Esophagus mucosa (tissue), 1 donor: ENCODE measurements at places on chromosomes 5 and 9. TPM values are rescaled to one million over a fixed set of nuclear protein-coding genes. Genes with fewer than 3 reads are reported as not detected.

The ZNG1A gene
- total RNA-seq = 24.2 TPM

DNA sequence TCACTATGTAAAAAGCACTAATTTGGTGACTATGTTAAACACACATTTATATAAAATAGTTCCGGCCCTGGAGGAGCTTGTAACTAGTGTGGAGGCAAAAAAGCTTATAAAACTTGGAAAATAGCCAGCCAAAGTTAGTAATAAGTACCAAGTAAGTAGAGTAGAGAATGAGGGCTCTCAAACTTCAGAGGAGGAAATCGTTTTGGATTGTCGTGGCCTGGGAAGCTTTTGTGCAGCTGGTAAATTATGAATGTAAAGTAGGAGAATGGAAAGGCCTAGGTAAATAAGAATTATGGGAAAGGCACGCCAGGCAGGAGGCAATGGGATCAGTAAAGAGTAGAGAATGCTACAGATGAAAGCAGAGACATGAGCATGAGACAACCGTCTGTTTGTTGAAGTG lies 832.7 kb upstream of the ZNF608 start:
- ATAC-seq = no peak

- no peak for ATAC-seq
Measured at GRCh38 chr5:158419186-158419585, 560.2 kb upstream of the CLINT1 start.

DNA sequence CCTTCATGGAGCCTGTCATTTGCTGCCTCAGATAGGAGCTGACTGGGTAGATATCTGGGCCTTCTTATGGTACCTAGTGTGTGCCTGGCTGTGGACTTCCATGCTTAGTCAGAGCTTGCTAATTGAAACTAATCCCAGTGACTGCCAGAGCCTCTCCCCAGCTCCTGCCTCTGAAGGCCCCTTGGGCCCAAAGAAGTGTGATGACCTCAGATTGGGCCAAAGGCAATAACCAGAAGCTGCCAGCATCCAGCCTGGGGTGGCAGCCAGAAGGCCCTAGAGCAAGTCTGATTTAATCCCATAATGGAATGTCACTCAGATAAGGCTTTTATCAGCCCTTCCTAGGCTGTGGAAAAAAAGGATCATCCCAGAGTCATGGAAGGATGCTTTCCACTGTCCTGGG lies 17.1 kb upstream of the CDC23 start:
- peak; percentile 28 for ATAC-seq

DNA sequence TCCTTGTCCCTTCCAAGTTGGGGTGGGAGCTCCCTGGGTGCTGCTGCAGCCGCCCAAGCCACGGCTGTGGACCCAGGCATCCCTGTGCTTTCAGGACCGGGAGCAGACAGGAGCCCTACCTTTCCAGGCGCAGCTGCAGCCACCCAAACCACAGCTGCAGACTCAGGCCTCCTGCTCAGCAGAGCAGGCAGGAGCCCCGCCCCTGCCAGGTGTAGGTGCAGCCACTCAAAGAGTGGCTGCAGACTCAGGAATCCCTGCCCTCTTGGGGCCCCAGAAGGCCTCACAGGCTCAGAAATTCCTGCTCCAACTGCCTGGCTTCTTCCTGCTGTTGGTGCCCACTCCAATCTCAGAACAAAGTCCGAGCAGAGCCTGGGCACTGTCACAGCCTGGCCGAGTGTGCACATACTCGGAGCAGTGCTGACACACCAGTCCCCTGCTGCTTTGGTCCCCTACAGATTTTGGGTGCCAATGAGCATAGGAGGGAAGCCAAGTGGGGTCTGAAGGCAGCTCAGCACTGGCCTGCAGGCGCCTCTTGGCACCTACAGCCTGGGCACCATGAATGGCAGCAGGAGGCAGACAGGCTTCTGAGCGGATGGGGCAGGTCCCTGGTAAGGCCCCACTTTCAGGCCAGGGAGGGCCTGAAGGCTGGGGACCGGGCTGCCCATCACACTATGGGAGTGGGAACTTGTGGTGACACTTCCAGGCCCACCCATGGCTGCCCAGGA lies 6.0 kb upstream of the TESK1 start:
- ATAC-seq = peak; percentile 43

GRCh38 chr5:106127341-106127781 lies 1543.4 kb downstream of the EFNA5 start:
- no peak for ATAC-seq

DNA sequence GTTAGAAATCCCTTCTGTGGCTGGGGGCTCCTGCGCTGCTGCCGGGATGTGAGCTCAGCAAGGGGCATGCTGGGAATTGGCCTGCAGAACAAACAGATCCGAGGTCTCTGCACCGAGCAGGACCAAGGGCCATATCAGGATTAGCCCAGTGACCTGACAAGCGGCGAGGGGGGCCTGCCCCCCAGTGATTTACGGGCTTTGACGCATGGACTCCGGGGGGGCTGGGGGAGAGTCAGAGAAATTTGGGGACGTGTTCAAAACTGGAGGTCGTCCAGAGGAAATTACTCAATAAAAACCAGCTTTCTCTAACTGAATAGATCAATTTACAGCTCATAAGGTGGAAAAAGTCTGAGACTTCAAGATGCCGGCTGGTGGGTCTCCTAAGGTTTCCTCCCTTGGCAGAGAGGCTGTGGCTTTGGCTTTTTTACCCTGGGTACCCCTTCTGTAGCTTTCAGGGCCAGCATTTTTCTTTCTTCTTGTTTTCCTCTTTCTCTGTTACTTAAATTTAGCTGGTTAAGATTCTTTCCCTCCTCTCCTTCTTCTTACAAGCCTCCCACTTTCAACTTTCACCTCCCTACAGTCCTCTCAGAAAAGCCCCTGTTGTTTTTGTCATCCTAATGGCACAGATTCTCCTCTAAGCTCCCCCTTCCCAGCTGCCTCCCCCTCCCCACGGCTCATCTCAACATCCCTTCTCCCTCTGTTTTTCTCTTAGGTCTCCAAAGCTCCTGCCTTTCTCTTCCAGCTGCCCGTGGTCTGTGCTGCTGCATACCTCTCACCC lies 551.0 kb downstream of the CCDC171 start:
- ATAC-seq = no peak

The PAEP gene
- not detected for total RNA-seq

The PALM2AKAP2 gene
- total RNA-seq = 0.88 TPM

DNA sequence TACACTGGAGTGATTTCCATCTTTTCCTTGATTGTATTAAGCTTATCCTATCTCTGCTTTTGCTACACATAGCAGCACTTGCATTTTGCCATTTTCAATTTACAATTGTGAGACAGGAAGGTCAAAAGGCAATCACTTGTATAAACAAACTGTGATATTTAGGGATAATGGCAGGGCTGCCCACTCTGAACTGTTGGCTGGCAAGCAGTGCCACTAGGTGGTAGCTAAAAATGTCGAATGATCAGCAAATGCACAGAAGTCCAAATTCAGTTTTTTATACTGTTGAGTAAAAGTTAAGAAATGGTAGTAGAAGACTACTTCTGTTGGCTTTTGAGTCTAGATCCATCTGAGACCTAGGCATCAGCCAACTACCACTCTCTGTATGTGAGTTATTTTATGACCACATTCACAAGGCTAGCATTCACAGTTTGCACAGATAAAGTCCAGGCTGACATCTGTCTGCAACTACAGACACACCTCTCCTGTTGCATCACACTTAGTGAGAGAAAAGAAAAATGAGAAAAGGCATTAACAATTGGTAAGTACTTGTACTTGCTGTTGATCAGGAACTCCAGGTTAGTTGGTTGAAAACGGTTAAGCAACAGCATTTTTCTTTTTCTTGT lies 108.8 kb upstream of the ASTN2 start:
- ATAC-seq = no peak

DNA sequence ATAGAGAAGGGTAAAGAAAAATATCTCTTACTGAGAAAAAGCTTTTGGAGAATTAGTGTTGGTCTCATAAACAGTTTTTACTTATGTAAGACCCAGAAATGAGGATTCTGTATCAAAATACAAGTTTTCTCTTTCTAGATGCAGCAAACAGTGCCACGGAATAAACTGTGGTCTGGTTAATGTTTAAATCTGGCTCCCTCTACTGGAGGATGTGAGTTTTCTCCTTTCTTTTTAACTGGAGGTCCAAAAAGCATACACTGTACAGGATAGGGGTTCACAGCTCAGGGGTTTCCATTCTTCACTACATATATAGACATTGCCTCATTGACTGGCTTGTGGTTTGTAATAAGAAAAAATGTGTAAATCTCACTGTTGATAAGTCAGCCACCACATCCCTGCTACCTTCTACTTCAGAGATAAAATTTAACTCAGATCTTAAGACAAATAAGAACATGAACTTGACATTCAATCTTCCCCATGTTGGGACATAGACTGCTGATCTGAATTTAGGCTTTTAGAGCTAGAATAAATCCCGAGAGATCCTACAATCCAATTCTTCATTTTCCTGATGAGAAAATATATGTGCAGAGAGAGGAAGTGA lies 98.9 kb downstream of the CFAP95 start:
- peak; percentile 62 for ATAC-seq

DNA sequence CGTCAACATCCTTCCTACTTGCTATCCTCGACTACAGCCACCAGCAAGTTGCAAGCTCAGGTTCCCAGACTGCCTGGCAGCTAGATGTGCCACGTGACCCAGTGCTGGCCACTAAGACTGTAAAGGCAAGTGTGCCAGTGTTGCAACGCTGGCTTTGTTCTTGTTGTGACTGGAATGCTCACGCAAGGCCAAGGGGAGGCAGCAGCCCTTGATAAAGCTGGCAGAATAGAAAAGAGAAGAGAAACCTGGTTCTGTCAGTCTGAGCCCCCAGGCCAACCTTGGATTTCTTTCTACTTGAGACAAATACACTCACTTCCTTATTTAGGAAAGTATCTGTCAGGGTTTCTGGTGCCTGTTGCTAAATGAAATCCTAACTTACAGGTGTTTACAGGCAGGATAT lies 113.0 kb downstream of the KLHL3 start:
- peak; percentile 85 for ATAC-seq

DNA sequence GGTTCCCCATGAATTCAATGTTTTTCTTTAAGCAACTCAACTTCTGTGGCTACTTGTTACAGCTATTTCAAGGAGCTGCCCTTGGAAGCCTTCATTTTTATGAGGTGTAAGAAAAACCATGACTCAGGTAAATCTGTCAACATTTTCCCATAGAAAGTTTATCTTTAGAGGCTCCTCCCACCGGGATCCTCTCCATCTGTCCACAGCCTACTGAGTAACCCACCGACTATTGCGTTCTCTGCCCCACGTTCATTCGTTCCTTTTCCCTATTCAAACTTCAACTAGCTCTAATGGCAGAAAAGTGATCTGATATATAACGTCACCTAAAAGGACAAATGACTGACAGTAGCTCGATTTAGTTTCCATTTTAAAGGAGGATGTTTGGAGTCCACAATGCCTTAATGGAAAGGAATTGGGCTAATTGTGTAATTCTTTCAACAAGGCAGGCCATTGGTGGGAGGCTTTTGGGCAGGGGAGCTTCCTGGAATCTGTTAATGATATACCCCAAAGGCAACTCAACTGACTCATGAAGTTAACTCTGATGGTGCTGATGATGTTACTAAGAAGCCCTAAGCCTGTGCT lies 29.3 kb upstream of the NR3C1 start:
- no peak for ATAC-seq

GRCh38 chr9:83936523-83936922 lies 15.3 kb upstream of the KIF27 start:
- ATAC-seq = no peak

DNA sequence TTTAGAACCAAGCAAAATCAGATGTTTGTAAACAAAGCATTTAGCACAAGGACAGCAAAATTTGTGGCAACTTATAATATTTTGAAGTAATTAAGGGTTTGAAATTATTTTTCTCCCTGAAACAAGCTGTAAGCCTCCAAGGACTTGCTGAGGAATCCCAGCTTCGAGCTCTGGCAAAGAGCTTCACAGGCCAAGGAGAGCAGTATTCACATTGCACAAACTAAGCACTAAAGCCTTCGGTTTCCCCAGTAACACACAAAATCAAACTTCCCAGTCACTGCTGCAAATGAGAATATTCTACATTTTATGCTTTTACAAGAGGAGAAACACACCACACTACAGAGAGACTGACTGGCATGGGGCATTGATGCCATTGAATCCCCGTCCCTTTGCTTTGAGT lies 101.9 kb downstream of the WDR41 start:
- no peak for ATAC-seq

GRCh38 chr5:111933086-111933485 lies 176.1 kb upstream of the NREP start:
- ATAC-seq = no peak

- ATAC-seq = no peak
Measured at GRCh38 chr5:167036585-167036984, 1254.9 kb upstream of the WWC1 start.

The DHX29 gene
- total RNA-seq = 18.2 TPM

GRCh38 chr9:976943-977837 lies 735 bp downstream of the DMRT3 start:
- ATAC-seq = peak; percentile 47

The OR1N1 gene
- not detected for total RNA-seq

The DMGDH gene
- total RNA-seq = 0.60 TPM

DNA sequence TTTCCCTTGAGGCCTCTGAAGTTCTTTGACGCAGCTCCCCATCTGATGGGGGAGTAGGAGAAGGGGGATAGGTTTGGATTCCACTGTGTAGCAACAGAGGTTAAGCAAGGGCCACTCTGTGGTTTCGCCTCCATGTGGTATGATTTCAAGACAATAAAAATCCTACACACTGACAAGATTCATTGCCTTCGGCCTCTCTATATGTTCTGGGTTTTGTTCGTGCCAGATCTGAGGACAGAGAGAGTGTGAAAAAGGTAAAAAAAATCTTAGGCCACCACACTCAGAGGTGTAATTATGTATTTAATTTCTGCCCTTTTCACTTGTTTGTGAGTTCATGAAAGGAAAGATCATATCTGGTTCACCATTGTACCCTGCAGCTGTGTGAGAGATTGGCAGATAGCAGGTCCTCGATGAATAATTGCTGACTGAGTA lies 715.2 kb upstream of the ZNF608 start:
- ATAC-seq = no peak

DNA sequence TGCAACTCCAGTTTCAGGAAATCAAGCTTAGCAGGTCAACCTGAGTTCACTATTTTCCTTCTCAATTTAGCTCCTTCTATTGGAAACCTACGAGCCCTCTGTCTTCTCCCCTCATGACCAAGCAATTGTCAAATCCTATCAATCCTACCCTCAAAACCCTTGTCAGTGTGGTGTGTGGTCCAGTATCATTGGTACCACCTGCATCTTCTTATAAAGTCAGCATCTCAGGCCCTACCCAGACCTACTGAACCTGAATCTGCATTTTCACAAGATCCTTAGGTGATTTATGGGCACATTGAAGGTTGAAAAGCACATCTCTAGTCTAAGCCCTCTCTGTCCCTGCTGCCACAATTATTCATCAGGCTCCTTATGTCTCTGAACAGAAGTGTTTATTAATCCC lies 77.6 kb upstream of the NR4A3 start:
- ATAC-seq = no peak

- no peak for ATAC-seq
Measured at GRCh38 chr5:636951-637350, 24.8 kb downstream of the CEP72 start.

- ATAC-seq = peak; percentile 48
Measured at GRCh38 chr9:70362952-70363351, 51.5 kb downstream of the KLF9 start.
